ENCODE measurements at places on chromosomes 2 and 18.
A peak's percentile ranks its signal among the peaks of the same experiment; 100 is the strongest.

- peak; percentile 43 for DNase-seq
Measured at GRCh38 chr2:86078774-86079545, 26.7 kb downstream of the POLR1A start.

- no peak for DNase-seq
Measured at GRCh38 chr2:100272841-100273329, 49.4 kb downstream of the LONRF2 start.

GRCh38 chr2:85656468-85656867 is 11.5 kb downstream of the SFTPB start:
- DNase-seq, result no peak

DNA sequence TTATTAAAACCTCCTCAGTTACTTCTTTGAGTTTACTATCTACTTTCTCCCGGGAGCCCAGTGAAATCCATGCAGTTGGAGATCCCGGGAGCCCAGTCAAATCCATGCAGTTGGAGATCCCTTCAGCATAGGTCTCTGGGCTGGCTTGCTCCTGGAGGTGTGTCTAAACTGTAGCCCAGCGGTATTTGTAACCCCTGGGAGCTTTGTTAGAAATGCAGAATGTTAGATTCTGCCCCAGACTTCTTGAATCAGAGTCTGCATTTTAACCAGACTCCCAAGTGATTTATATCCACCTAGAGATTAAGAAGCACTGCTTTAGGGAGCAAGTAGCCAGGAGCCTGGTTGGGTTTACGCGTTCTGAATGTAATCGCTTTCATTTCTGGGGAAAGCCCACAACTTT is 54.5 kb downstream of the ARHGAP28 start:
- no peak for DNase-seq

- DNase-seq, result no peak
Measured at GRCh38 chr2:3483227-3483985, 35.9 kb downstream of the ADI1 start.

DNA sequence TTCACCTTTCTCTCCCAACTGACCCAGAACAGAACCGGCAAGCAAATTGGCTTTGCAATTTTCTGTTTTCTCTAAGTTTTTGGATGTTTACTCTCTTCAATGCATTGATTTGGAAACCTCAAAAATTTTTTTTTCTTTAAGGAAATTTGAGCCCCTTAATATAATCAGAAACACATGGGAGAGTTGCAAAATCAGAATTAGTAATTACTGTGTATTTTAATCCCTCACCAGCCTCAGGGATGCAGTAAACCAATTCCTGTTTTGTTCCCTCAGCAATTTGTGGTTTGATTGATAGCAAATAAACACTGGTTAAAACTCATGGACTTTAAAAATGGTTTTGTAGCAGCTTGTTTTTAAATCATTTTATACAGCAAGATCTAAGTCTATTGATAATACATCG is 281.5 kb downstream of the NEDD4L start:
- no peak for DNase-seq

- DNase-seq, result no peak
Measured at GRCh38 chr2:113112441-113112840, 15.0 kb upstream of the IL1RN start.

- no peak for DNase-seq
Measured at GRCh38 chr2:52144590-52144989, 1112.7 kb upstream of the NRXN1 start.

- DNase-seq, result no peak
Measured at GRCh38 chr2:190999949-191000665, 13.9 kb downstream of the STAT1 start.

GRCh38 chr2:88059979-88060906 is 4.7 kb upstream of the KRCC1 start:
- DNase-seq, result peak; percentile 53

- DNase-seq, result no peak
Measured at GRCh38 chr2:181876614-181877063, 14.9 kb upstream of the ITPRID2 start.
